NCI-H774 (cell line): ENCODE measurements at places on chromosomes 4 and X.

GRCh38 chrX:68843992-68844391 is 15.2 kb downstream of the EFNB1 start:
- DNase-seq = no peak

DNA sequence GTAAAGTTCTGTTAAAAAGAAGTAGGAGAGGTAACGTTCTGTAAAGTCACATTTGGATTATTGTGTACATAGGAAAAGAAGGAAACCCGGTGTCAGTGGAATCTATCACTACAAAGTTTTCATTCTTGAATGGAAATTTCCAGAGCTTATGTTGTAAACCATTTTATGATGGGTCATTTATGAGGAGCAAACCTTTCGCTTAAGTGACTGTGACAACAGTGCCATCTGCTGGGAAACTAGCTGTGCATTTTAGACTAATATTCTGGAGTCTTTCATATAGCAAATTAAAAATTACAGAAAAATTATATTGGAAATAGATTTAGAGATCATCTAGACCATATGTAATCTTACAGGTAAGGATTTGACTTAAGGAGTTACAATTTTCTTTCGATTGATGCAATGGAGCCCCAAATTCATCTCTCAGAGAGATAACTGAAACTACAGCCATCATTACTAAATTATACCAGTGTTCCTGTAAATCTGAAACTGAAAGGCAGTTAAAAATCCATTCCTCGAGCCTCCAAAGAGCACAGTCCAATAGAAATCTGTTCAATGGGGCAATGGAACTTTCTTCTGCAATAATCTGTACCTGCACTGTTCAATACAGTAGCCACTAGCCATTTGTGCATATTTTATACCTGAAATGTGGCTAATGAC is 26.9 kb downstream of the ASB9 start:
- DNase-seq = peak; percentile 22

GRCh38 chr4:147773261-147774184 is 41.6 kb downstream of the ARHGAP10 start:
- DNase-seq = no peak

GRCh38 chrX:133668225-133668931 is 253.1 kb upstream of the GPC4 start:
- no peak for DNase-seq

DNA sequence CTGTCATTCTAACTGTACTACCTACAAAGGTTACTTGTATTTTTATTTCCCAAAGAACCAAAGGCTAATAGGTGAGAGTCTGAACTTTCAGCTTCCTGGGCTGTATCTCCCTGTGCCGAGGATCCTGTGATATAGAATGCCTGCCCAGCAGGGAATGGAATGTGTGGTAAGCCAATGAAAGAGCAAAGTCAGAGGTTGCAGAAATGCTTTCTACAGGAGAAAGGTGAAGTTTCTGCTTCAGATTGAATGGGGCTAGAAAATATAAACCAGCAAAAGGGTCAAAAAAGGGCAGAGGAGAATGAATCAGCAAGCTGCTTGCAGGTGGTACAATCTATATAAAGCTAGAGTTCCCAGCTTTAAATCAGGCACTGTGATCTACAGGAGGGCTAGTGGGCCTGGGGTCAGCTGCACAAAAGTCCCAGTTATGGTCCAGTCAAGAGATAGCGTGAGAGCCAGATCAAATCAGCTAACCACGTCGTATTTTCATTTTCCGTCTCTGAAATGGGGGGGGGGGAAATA is 146.1 kb downstream of the DCTD start:
- no peak for DNase-seq

DNA sequence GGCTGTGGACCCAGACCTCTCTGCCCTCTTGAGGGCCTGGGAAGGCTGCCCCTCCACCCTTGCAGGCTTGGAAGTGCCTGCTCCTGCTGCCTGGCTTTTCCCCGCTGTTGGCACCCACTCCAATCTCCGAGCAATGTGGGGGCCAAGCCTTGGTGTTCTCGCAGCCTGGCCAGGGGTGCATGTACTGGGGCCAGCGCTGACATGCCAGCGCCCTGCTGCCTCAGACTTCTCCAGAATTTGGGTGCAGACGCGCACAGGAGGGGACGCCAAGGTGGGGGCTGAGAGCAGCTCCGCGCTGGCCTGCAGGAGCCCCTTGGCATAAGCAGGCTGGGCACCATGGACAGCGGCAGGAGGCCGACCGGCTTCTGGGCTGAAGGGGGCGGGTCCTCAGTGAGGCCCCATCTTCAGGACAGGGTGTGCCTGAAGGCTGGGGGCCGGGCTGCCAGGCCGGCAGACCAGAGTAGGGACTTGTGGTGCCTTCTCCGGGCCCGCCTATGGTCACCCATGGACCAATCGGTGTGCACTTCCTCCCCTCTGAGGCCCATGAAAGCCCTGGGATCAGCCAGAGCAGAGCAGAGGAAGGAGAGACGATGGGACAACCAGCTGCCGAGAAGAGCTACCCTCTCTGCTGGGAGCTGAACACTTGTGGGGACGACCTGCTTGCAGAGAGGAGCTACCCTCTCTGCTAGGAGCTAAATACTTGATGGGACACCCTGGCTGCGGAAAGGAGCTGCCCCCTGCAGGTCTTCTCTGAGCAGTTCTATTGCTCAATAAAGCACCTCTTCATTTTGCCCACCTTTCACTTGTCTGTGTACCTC is 118.3 kb downstream of the DNAAF6 start:
- DNase-seq = peak; percentile 6

GRCh38 chrX:100944601-100945000 is 15.9 kb upstream of the XKRX start:
- no peak for DNase-seq

DNA sequence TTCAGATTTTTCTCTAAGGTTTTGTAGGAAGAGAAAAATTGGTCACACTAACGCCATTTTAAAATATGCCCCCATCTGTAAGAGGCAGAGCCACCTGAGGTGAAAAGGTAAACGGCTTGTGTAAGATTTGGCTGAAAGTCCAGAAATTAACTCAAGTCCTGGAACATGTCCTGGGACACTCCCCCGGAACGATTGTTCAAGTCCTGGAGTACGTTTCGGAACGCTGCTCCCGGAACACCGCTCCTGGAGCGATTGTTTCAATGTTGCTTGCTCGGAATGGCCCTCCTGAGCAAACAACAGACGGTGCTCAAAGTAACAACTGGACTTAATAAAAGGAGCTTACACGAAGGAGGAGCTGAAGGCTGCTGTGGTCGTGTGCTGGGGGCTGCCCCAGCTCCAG is 796.5 kb upstream of the SLIT2 start:
- peak; percentile 22 for DNase-seq

DNA sequence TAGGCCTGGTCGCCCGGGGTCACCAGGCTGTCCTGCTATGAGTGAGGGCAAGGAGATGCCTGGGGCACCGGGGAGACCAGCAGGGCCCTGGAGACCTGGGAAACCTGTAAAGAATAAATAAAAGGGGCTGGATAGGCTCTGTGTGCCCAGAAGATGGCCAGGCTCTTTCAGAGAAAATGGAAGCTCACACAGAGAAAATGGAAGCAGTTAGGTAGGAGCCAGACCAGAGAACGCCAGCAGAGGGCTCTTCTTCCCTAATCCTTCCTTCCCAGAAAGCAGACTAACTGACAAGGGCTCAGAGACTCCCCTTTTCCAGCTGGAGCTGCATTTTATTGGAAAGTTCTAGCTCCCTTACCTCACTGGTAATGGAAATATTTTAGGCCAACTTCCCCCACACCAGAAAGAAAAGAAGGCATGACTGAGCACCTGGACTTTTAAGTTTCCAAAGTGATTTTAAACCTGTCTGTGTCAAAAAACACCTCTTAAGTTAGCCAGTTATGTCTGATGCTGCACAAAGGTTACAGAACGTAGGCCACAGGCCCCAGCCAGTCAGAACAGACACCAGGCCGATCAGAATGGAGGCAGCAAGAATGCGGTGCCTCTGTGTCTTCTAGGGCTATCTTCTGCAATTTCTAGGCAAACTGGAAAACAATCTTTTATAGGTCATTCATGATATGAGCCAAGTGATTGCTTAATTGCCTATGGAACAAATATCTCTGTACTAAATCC is 74.0 kb downstream of the ATG4A start:
- no peak for DNase-seq

DNA sequence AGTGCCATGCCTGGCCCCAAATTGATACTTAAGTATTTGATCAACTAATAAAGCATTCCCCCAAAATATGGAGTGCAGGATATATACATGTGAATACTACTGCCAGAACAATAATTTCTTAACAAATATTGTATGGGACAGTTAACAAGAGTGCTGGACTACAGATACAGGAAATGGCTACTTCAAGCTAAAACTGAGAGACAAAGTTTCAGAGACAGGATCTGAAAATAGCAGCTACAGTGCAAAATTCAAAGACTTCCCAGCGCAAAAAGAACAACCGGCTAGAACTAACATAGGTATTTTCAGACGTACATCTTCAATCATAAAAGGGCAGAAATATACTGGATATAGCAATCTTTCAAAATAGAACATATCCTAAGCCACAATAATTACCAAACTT is 6.3 kb downstream of the ATRX start:
- no peak for DNase-seq

- DNase-seq = no peak
These were observed 11.9 kb downstream of the EXOC1 start for GRCh38 chr4:55865228-55865806.
